Left renal cortex interstitium (tissue), 4 donors: ENCODE measurements at places on chromosomes 5 and 9. TPM values are rescaled to one million over a fixed set of nuclear protein-coding genes. Genes with fewer than 3 reads are reported as not detected.

DNA sequence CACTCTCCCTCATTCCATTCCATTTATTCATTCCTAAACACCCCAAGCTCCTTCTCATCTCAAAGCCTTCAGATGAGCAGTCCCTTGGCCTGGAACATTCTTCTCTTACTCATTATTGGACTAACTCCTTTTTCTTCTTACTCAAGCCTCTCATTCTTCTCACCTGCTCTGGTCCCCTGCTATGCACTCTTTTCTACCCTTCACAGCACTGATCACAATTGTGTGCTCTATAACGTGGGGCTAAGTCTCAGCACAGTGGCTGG, 212.4 kb downstream of the MAPKAP1 start:
- DNase-seq: no peak

DNA sequence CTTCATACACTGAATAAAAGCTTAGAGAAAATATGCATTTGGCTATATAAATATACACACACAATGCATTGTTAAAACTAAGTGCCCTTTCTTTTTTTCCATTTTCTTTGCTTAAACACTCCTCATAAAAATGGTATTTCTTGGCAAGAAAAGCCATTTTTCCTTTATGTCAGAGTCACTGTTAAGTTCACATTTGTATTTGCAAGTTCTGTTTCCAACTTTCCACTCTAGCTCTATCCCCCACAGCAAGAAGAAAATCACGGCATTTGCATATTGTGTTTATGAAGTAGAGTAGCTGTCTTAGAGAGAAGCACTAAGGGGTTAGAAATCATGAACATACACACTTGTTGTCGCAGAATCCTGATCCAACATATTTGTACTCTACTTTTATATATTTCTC, 662.1 kb upstream of the MEF2C start:
- DNase-seq: no peak

DNA sequence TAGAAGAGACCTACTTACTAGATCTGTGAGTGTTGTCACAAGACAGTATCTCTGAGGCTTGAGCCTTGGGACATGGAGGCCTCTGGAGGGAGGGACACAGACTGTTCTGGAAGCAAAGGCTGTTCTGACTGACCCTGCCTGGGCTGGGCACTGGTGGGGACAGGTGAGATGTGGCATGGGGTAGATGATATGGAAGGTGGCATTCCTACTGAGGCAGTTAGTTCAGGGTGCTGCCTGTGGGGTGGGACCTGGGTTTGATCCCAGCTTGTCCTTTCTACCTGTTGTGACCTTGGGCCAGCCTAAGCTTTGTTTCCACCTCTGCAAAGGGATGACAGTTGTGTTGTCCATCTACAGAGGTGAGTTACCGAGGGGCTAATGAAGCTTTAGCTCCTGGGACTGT, 140.2 kb downstream of the C9orf50 start:
- no peak for DNase-seq

Gene KIAA1191
- polyA plus RNA-seq: 138 TPM

Gene PCDHGA8
- 0.52 TPM for polyA plus RNA-seq

Gene PGM5
- 36.8 TPM for polyA plus RNA-seq
